ENCODE measurements at places on chromosomes 2 and 18.

GRCh38 chr2:44848026-44848425, 93.5 kb upstream of the SIX3 start:
- no peak for DNase-seq

DNA sequence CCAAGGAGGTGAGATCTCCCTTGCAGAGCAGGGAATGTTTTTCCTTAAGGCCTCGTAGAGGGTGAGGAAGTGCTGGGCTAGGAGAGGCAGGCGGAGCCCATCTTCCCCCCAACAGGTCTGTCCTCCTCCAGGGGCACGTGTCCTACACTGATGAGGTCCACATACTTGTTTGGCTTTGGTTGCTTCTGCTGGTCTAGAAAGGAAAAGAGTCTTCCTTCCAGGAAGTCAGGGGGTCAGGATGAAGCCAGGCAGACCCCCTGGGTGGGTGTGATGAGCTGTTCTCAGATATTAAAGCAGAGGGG, 6.0 kb downstream of the SH3BP4 start:
- DNase-seq = no peak

DNA sequence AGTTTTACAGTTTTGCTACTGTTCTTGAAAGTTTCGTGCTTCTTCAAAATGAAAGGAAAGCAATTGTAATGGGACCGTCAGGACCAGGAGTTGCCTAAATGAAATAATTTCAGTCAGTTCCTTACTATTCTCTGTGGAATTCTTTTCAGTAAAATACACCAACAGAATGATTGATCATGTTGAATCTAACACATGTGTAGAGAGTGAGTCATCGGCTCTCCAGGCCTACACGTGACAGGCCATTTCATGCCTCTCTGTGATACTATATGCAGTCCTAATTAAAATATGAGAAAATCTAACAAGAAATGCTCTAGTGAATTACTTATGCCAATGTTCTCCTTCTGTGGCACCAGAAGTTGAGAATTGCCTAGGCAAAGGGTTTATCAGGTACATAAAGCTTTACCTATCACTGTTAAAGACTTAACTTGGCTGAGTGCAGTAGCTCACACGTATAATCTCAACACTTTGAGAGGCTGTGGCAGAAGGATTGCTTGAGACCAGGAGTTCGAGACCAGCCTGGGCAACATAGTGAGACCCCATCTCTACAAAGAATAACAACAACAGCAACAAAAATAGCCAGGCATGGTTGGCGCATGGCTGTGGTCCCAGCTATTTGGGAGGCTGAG, 199.4 kb downstream of the LRRTM1 start:
- no peak for DNase-seq

GRCh38 chr2:224971214-224971613, 71.1 kb downstream of the DOCK10 start:
- no peak for DNase-seq

- DNase-seq = no peak
These were observed 82.9 kb upstream of the RAB12 start for GRCh38 chr18:8526332-8526731.

DNA sequence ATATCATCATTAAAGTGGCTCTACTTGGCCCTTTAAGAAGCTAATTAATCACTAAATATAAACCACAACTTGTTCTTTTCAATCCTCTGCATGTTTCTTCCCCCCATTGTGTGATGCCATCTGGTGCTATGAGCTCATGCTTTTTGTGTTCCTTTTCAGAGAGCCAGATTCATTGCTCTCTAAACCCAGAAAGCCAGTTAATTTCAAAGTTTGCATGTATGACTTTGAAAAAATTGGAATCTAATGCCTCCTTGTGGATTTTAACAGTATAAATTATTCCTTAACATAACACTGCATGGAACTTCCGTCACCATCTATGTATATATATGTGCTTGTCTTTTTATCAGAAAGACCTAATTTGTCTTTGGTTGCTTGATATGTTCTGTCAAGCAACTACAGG, 31.1 kb downstream of the TMEM178A start:
- DNase-seq = peak; percentile 69

- no peak for DNase-seq
These were observed 857 bp downstream of the DYM start for GRCh38 chr18:49459404-49460171.

DNA sequence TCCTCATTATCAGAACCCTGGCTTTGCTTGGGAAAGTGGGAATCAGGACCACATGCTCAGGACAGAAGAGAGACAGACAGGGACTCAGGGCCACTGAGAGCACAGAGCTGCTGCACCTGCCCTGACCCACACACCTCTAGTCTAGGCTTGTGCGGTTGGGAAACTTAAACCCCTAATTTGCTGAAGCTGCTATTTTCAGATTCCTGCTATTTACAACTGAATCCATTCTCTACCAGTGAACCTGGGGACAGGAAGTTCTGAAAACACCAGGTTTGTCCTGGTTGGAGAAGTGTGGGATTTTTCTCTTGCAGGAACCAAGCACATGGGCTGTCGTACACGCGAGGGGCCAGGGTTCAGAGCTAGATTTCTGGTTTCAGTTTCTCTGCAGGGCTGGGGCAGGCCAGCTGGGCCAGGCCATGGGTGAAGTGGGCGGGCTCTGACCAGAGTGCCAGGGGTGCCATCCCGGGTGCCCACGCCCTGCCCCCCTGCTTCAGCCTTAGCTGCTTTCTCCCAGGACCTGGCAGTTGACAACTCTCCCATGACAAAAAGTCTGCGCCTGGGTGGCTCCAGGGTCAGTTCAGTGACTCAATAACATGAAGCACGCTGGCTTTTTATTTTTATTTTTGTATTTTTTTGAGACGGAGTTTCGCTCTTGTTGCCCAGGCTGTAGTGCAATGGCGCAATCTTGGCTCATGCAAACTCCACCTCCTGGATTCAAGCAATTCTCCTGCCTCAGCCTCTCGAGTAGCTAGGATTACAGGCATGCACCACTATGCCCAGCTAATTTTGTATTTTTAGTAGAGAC, 51.3 kb upstream of the SLC1A4 start:
- no peak for DNase-seq

- DNase-seq = no peak
These were observed 96.0 kb downstream of the ACKR3 start for GRCh38 chr2:236665572-236666118.

- DNase-seq = peak; percentile 73
These were observed 28.2 kb upstream of the BCL11A start for GRCh38 chr2:60581433-60582282.

DNA sequence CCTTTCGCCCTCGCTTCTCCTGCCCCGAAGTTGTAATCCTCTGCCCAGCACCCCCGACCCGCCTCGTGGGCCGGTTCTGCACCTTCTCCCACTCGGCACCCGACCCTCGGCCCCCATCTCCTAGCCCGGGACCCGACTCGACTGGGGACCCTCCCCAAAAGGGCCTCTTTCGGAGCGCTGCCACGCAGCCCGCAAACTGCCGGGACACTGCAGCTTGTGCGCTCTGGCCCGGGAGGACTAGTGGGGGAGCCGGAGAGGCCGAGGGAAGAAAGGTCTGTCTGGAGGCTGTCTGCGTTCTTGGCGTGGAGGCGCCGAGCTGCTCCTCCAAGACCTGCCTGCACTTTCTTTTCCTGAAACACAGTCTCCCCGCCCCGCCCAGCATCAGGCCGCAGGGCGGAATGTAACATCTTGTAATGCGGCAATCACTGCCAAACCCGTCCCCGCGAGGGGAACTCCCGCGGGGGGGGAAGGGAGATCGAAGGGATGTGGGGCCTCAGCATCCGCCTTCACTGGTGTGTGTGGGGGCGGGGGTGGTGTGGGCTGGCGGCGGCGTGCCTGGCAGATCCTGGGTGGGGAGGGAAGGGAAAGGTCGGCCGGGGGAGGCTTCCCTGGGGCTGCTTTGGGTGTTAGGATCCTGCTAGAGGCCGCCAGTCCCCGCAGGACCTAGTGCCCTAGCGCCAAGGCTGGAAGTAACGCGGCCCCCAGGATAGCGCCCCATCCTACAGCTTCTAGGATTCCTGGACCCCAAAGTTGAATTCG, 7.4 kb downstream of the DLX2 start:
- no peak for DNase-seq

DNA sequence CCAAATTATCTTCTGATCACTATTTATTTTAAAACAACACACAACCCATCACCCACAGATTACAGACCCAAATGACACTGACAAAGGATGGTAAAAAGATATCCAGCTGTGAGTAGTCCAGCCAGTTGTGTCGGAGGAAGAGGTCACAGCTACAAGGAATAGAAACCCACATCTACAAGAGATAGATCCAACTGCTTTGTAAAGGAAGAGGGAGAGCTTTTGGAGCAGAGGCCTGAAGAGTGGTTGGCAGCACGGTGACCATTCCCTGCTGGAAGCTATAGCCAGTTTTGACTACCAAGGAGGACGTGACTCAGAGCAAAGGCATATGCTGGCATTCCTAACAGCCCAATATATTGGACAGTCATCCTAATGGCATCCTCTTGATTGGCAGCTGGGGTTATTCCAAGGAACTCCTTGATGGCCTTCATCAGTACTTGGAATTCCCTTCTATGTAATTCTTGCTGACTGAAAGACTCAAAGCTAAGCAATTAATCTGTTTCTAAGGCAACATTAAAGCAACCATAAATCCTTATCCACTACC, 17.1 kb downstream of the SLC8A1 start:
- no peak for DNase-seq

DNA sequence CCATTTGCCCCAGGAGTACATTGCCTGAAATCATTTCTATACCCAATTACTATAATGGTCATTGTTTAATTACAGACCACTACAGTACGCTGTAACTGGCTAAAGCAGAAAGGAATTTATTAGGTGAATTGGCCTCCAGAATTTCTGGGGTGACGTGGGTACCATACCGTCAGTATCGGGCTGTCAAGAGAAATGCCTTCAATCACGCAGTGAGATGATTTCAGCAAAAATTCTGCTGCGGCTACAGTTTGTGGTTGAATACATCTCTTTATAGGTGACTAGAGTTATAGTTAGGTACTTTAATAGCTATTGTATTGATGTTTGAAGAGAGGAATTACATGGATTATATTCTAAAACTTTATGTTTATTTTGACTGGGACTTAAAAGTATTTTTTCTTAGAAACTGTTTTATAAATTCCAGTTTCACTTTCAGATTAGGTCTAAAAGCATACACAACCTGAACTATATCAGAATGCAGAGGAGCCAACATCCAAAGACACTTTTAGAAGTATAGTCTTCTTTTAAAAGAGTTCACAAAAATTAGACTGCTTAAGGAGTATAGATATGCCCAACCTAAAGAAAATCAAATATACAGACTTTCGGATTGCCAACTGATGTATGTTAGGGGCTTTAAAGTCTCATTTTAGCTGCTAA, 128.4 kb downstream of the TTC27 start:
- no peak for DNase-seq

DNA sequence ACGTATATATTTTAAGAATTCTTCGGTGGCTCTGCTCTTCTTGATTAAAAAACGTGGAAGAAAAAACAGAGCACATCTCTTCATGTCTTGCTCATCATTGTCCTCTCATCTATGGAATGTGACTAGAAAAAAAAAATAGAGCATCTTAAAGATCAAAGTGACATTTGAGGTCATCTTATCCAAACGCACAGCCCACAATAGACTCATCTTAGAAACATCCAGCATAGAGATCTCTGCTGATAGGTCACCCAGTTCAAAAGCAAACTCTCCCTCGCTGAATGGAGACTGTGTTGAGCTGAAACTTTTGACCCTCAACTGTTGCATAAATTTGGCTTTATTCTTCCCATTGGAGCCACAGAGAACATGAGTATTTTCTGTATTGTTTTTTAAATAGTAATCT, 65.2 kb downstream of the CMPK2 start:
- DNase-seq = no peak

- DNase-seq = no peak
These were observed 33.0 kb downstream of the COPS8 start for GRCh38 chr2:237118561-237119155.

- DNase-seq = no peak
These were observed 68.7 kb upstream of the PSMD14 start for GRCh38 chr2:161239326-161240109.

DNA sequence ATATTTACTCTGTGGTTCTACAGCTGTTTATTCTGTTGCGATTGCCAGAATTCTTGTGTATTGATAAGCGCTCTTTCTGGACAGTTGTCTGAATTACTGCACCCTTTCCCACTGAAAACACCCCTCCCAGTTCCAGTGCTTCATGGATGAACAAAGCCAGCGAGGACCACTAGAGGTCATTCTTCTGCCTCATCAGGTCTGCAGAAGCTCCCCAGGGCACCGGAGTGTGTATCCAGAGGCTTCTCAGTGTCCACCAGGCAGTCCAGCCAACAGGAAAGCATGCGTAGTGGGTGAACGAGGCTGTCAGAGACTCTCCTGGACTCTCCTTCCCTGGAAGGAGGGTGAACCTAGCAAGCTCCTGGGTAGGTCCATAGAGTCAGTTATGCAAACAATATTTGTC, 40.6 kb upstream of the INHBB start:
- peak; percentile 16 for DNase-seq

DNA sequence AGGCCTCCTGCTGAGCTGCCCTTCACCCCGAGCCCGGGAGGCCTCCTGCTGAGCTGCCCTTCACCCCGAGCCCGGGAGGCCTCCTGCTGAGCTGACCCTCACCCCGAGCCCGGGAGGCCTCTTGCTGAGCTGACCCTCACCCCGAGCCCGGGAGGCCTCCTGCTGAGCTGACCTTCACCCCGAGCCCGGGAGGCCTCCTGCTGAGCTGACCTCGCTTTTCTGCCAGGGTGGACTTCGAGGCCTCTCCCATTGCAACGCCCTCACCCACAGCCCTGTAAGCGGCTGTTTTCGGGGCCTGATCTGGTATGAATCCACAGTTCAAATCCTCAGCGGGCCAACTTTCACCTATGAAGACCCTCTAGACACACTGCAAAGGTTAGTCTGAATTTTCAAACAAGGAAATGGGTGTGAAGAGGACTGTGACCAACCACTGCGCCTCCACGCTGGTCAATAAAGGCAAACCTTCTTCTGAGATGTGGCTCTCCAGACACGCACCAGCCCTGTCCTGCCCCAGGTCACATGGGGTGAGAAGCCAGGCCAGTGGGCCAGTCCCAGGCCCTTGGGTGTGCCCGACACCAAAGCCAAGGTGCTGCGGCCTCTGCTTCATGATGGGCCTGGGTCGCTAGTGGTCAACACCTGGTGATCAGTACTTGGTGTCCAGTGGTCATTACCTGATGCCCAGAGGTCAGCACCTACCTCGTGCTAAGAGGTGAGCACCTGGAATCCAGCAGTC, 225.1 kb upstream of the SALL3 start:
- no peak for DNase-seq

DNA sequence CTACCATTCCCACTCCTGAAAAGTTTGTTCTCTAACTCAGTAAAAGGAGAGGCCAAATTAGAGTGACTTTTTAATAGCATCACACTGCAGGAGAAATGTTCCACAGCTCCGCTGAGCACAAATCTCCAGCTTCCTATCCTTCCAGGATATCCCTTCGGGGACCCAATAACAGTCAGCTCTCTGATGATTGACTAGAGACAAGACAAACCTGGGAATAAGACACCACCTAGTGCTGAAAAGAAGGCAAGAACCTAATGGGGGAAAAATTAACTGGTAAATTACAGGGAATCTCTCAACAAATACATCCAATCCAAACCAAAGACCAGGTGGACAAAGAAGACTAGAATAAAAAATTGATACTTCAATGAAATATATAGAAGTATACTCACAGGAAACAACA, 977.1 kb upstream of the SOX11 start:
- no peak for DNase-seq

Measured in midbrain (tissue), 1 donor.